ENCODE measurements at places on chromosomes 2 and 18.
A peak's percentile ranks its signal among the peaks of the same experiment; 100 is the strongest.

DNA sequence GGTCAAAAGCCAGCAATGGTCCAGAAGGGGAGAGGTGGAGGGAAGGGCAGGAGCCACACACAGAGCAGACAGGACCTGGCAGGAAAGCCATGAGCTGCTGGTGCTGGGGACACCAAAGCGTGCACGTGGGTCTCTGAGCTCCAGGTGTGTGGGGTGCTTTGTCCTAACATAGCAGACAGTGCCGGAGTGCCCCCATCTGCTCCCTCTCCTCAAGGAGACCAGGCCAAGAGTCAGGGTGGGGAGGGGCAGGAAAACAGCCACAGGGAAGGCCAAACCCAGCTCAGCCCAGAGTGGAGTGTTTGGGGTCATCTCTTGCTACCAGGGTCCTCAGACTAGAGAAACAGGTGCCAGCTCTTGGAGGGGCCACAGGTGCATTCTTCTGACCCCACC lies 4.2 kb upstream of the GPC1 start:
- DNase-seq, result no peak

- no peak for DNase-seq
Observed at GRCh38 chr18:45775743-45776142, 49.7 kb upstream of the SIGLEC15 start.

- DNase-seq, result no peak
Observed at GRCh38 chr18:6286585-6286984, 128.1 kb downstream of the L3MBTL4 start.

DNA sequence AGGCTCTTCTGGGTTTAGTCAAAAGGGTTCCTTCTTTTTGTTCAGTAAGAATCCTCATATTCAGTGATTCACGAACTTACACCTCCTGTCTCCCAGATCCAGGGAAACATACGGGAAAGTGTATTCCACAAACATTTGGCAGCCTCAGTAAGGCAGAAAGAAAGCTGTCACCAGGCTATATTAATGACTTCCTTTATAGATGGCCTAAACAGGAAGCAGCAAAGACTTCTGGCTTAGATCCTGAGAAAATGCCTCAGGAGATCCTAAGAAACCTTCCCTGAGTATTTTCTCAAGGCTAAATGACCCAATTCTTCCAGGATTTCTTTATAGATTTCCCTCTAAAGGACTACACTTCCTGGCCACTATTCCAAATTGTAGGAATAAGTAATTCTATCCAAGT lies 1995.5 kb upstream of the CELF4 start:
- no peak for DNase-seq

DNA sequence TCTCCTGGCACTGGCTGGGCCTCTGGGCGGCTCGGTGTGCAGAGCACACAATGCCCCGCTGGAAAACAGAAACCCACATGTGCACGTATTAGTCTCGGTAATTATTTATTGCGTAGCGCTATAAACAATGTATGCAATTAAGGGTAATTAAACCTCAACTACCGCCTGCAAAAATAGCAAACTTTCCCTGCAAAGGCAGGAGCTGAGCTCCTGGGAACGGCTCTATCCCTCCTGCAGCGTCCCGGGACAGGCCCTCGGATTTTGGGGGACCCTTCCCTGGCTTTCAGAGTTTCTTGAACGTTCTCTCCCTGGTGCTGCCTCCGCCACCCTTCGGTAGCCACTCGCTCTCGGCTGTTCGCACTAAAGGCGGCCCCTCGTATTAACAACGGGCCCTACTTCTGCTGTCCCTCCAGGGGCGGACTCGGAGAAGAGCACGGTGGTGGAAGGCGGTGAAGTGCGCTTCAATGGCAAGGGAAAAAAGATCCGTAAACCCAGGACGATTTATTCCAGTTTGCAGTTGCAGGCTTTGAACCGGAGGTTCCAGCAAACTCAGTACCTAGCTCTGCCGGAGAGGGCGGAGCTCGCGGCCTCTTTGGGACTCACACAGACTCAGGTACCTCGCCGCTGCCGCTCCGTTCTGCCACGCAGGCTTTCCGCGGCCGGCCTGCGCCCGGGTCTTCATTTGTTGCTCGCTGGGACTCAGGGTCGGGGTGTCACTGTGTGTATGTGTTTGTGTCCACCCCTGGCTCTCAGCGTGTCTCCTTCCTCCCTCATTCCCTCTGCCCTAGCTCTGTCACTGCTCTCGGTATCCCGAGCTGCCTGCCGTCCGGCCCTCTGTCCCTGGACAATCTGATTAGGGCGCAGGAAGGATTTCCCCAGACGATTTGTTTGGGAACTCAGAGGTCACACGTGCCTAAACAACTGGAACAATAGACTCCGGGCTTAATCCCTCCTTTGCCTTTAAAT lies 1.2 kb downstream of the DLX1 start:
- DNase-seq, result no peak

GRCh38 chr2:70768590-70769085 lies 638 bp upstream of the ADD2 start:
- no peak for DNase-seq

- no peak for DNase-seq
Observed at GRCh38 chr2:68390114-68390513, 25.0 kb downstream of the PLEK start.

DNA sequence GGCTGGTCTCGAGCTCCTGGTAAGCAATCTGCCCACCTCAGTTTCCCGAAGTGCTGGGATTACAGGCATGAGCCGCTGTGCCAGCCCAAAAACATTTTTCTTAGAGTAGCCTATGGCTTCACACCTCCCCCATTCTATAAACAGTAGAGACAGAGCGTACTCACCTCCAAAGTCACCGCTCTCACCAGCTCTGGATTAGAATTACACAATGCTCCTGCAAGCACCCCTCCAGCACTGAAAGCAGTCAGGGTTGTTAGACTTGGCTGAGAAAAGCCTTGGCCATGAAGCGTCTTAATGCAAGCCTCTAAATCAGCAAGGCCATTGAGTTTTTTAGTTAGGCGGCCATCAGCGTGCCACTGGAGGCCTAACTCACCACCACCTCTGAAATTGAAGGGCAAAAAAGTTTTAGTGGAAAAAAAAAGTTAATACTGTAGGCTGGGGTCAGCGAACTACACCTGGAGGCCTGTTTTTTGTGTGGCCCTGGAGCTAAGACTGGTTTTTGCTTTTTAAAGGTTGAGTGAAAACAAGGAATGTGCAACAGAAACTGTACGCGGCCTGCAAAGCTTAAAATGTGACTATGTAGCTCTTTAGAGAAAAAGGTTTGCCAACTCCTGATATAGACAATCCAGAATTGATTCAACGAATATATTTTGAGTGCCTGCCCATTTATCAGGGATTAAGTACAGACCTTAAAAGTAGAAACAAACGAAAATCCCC lies 34.6 kb downstream of the PREPL start:
- no peak for DNase-seq

DNA sequence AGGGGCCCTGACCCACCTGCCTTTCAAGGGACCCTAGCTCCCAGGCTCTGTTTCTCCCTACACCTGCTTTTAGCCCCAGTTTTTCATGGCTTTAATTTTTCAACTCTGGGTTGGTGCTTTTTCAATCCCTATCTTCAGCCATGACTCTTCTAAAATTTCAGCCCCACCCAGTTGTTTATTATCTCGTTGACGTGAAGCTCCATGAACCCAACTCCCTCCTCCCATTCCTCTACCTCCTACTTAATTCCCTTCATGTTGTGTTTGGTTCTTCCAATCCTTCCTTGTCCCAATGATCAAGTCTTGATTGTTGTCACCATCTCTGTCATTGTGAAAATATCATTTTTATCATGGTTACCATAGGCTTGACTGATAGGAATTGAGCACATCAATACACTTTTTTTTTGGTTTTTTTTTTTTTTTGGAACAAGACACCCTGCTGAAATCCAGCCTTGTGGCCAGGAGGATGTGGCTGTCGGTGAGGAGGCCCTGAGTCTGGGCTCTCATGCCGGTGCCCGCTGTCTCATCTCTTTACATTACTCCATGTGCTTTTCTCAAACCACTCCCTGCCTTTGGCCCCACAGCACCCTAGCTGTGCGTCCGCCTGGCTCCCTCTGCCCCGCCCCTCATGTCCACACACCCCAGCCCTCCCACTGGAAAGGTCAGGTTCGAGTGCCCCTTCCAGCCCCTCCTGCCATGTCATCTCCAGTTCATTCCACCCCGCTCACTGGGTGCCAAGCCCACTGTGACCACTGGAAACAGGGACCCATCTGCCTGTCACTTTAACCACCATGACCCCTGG lies 39.3 kb downstream of the NAPG start:
- DNase-seq, result no peak

DNA sequence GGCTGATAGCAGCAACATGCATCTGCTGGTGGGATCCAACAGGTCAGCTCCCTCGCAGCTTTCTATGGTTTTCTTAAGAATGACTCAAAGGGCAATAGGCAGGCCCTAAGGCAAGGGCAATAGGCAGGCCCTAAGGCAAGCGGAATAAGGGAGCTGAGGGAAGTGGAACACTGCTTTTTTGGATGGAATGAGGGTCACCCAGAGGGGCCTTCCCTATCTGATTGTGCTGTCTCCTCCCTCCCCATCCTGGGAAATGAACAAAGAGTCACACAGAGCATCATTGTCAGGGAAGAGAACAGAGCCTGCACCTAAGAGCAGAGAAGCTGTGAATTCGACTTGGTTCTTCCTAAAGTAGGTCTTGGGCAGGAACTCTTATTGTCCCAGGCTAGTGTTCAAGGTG lies 43.3 kb upstream of the PTPRM start:
- DNase-seq, result no peak

GRCh38 chr2:166444306-166444705 lies 49.7 kb downstream of the SCN7A start:
- DNase-seq, result no peak

- peak; percentile 52 for DNase-seq
Observed at GRCh38 chr18:46152436-46152807, 48.2 kb downstream of the HAUS1 start.

- no peak for DNase-seq
Observed at GRCh38 chr2:46268196-46268595, 29.0 kb upstream of the EPAS1 start.

DNA sequence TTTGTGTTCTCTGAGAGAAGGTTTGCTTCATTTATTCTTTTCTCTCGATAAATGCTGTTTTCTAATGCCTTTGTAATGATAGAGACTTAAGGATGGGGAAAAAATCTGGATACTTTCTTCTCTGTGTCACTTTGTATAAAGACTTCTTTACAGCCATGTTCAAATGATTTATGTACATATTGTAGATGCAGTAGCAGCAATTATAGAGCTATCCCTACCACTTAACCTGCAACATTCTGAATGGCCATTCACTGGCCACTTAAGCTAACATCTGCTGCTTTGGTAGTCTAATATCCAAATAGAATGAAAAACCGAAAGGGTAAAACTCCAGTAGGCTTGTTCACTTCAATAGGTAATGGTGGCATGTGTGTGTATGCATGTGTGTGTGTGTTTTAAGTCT lies 97.8 kb downstream of the CSRNP3 start:
- DNase-seq, result no peak

- no peak for DNase-seq
Observed at GRCh38 chr2:62208758-62209114, 12.8 kb downstream of the B3GNT2 start.

DNA sequence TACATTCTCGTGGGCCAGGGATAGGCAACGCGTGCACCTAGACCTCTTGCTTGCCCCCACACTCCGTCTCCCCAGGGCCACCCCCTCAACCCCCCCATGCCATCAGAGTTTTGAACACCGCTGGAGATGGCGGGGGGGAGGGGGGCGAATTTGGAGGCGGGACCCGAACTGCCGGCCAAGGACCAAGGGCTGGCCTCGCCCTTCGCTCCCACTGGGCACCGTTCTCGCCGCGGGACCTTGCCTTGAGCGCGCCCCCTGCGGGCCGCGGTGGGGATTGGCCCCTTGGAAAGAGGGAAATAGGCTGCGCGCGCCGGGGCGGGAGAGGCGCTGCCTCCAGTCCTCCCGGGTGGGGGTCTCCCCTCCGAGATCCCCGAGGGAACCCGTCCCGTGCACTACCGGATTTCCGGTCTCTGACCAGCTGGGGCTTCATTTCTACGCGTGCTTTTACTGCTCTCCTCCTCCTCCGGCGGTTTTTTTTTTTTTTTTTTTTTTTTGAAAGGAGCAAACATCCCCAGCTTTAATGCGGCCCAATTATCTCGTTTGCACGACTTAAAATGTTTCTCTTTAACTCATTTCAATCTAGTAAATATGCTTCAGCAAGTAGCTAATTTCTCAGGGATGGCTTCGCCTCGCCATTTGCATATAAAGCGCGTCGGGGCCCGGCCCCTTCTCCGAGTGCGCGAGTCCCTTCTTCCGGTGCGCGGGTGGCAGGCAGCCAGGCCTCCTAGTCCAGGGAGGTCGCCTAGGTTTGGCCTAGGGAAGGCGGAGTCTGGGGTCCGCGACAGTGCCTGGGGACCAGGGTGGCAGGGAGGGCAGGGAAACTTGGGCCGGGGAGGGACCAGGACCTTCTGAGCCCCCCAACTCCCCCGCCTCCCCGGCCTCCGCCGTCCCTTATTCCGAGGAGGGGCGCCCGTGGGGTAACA lies 10.0 kb upstream of the GBX2 start:
- peak; percentile 88 for DNase-seq

DNA sequence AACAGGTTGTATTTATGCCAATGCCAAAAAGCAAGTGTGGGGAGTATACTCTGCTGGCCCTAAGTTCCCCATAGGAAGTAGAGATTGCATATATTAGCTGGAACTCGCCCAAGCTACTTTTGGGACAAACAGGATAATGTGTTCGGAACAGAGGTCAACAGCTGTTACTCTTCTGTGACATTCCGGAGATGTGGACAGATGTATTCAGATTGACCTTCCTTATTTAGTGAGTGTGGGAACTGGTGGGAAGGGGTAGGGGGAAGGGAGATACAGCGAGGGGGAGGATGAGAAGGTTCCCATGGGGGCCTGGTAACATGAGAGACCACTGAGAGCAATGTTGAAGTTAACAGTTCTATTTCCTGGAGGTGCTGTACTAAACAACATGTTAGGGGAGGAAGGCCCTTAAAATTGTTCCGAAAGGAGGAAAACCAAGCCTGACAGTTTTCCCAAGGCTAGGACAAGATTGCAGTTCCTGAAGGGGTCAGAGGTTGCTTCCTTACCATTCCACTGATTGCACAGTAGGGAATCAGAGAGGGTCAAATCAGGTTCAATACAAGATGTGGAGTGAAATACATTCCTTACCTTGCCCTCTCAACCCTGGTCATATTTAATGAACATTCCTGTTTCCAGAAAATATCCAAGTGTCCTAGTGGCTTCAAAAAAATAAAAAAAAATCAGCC lies 14.3 kb upstream of the CD28 start:
- DNase-seq, result no peak

GRCh38 chr2:172082944-172083627 lies 2.2 kb upstream of the DLX1 start:
- no peak for DNase-seq

GRCh38 chr18:32724071-32724749 lies 48.6 kb downstream of the KLHL14 start:
- no peak for DNase-seq

GRCh38 chr2:103396152-103396551 lies 634.3 kb downstream of the TMEM182 start:
- DNase-seq, result no peak

DNA sequence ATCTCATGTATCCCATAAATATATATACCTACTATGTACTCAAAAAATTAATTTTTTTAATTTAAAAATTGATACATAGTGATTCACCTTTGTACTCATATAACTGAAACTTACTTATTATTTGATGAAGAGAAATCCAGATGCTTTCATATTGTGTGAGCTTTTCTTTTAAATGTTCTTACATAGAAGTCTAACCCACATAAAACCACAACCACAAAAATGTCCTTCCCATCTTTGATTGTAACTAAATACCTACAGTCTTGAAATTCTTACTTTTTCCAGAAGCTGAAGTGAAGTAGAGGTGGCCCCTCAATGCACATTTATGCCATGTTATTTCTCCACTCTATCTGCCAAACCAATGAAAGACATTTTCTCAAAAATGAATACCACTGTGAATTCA lies 117.9 kb upstream of the COL5A2 start:
- no peak for DNase-seq
